ENCODE measurements at places on chromosomes 2 and 18.

DNA sequence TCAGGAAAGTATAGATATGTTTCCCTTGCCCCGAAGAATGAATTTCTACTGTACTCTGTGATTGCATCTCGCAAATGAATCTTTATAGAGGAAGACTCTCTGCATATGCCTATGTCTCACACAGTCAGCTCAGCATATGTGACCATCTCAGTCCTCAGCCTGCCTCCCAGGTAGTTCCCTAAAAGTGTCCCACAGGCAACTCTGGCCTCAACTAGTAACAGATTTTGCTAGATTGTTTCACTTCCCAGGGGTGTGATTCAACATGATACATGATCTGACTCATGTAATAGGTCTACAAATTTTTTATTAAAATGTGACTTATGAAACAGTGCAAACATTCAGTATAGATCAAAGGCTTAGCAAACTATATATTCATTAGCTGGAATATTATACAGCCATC lies 296.6 kb upstream of the CRIM1 start:
- DNase-seq = no peak

GRCh38 chr2:182098648-182099047 lies 113.0 kb downstream of the PPP1R1C start:
- DNase-seq = no peak

GRCh38 chr2:168793596-168793995 lies 8.8 kb upstream of the NOSTRIN start:
- no peak for DNase-seq

DNA sequence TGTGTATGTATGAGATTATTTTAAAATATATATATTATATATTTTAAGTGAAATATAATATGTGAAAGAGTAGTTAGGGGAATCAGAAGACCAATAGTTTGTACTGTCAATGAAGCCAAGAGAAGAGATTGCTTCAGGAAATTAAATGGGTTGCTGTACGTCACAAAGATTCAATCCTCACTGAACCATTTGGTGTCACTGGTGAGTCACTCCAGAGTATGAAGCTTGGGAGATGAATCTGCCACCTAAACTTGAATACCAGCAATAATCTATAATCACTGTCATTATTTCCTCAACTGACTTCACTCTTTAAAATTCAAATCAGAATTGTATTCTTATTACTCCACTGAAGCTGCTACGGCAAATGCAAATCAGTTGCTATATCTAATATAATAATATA lies 41.9 kb upstream of the SCN9A start:
- DNase-seq = no peak

DNA sequence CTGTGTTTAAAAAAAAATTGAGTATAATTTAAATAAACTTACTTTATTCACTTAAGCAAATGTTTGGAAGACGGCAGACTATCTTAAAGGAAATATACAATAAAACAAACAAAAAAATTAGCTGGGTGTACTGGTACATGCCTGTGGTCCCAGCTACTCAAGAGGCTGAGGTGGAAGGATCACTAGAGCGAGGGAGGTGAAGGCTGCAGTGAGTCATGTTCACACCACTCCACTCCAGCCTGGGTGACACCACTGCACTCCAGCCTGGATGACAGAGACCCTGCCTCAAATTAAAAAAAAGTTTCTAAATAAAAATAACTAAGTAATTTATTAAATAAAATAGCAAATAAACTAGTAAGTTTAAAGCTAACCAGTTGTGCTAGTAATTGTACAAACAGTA lies 7.5 kb downstream of the PUM2 start:
- no peak for DNase-seq

- no peak for DNase-seq
Observed at GRCh38 chr2:84947010-84947593, 23.9 kb upstream of the KCMF1 start.

DNA sequence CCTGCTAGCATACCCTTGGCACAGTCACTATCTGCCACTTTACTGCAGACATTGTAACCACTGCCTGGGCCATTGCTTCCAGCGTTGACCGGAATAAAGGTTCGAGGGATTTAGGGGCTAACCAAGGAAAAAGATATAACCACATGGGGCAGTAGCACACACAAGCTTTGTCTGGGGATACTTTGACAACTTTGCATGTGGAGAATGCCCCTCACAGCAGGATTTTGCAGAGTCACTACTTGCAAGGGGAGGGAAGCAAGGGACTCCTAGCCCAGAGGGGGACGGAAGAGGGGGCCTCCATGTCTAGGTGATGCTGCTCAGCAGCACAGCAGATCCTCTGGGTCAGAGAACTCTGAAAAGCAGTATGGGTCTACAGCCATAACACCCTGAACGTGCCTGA lies 138.7 kb downstream of the SPP2 start:
- DNase-seq = no peak

- DNase-seq = no peak
Observed at GRCh38 chr2:241000831-241001321, 2.5 kb downstream of the SNED1 start.

DNA sequence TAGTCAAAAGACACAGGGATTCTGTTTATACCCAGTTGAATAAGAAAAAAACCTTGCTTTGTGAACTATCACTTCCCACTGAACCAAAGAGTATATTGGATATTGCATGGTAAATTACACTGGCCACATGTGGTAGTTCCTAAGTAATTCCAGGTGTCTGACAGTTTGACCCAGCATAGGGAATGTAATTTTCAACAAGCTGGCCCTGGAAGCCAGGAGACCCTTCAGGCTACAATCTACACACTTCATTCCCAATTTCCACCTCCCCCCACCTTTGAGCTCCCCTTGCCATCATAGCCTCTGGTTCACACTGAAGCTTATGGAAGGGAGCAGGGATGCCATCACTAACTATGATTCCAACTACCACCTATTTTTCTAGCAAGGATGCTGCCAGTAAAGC lies 2.8 kb downstream of the FRZB start:
- no peak for DNase-seq

DNA sequence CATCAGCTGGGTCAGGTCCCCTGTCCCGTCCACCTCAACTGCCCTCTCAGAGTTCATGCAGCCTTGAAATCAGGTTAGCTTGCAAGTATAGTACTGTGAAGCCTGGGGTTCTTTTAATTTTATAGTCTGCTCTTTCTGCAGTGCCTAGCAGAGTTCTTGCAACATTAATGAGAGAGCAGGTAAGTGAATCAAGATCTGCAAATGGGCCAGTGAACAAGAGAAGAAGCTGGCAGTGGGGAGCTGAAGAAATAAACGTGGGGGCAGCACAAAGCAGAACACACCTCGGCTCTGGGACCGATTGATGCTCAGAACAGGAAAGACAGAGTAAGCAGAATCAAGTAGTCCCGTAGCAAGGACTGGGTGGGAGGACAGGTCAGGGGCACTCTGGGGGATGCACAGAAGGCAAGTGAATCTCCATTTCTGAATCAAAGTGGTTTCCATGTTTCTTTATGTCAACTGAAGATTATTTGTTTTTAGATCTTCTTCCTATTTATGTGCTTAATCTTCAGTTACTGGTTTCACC lies 675.5 kb downstream of the RNF144A start:
- no peak for DNase-seq

GRCh38 chr2:177245010-177245422 lies 19.5 kb downstream of the NFE2L2 start:
- no peak for DNase-seq

GRCh38 chr18:44792456-44793061 lies 111.9 kb downstream of the SETBP1 start:
- DNase-seq = no peak

GRCh38 chr2:11591091-11591490 lies 57.2 kb downstream of the GREB1 start:
- DNase-seq = no peak

- no peak for DNase-seq
Observed at GRCh38 chr2:226283796-226284195, 515.8 kb downstream of the IRS1 start.

- no peak for DNase-seq
Observed at GRCh38 chr2:119251652-119252051, 28.0 kb downstream of the STEAP3 start.

Data from stimulated activated CD8-positive, alpha-beta memory T cell treated with anti-CD3 and anti-CD28 coated beads, Interleukin-2, amount 100 ng/mL, for 1 hour (primary cell).